GM12864 (cell line): ENCODE measurements at places on chromosomes 13 and 19.

GRCh38 chr19:4425537-4425936 is 23.1 kb downstream of the CHAF1A start:
- DNase-seq, result no peak

- DNase-seq, result no peak
These were observed 202.5 kb upstream of the SERP2 start for GRCh38 chr13:44171156-44171555.

DNA sequence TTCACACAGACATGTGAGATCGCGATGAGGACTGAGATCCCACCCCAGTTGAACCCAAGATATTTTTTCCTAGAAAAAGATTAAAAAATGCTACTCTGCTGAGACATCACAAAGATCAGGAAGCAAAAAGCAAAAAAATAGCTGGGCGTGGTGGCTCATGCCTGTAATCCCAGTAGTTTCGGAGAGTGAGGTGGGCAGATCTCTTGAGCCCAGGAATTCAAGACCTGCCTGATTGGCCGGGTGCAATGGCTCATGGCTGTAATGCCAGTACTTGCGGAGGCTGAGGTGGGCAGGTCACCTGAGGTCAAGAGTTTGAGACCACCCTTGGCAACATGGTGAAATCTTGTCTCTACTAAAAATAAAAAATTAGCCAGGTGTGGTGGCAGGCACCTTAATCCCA is 1.1 kb downstream of the FUT3 start:
- DNase-seq, result no peak

GRCh38 chr13:97834250-97834649 is 119.2 kb upstream of the IPO5 start:
- DNase-seq, result no peak

GRCh38 chr13:113616991-113617749 is 32.6 kb downstream of the TFDP1 start:
- DNase-seq, result no peak

DNA sequence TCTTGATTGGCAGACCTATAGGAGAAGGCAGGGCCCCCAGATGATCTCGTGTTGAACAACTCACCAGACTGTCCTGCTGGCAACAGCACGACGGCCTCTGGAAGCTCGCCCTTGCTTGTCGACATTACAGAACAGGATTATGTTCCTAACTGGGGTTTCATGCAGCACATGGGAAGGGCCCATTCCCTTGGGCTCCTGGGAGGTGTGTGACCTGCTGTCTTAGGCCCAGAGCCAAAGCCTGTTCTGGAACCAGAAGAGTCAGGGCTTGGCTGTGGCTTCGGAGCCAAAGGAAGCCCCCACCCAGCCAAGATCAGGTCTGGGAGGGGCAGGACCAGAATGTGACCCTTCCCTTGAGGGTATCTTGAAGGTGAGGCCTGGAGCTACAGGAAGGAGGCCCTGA is 36.9 kb downstream of the RGCC start:
- DNase-seq, result no peak

GRCh38 chr13:34776390-34776981 is 165.6 kb upstream of the NBEA start:
- no peak for DNase-seq

DNA sequence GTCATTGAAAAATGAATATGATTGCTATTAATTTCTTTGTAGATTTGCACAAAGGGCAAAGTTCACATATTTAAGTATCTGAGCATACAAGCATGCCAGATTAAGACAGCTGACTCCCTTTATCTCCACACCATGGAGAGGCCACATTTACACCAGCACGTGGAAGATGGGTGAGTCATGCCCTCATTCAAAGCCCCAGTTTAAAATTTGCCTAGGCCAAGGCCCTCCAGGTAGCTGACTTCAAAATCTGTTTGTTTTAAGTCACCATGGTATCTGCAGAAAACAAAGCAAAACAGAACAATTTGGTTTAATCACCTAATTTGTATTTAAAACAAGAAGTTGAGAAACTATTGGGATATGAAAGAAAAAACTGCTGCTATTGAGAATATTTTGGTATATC is 109.2 kb downstream of the ESD start:
- DNase-seq, result no peak
